Nucleus accumbens (tissue), 56 donors: ENCODE measurements at places on chromosomes 11 and 22.

GRCh38 chr11:44727373-44728287 is 868 bp downstream of the TSPAN18 start:
- DNase-seq = peak; percentile 75

DNA sequence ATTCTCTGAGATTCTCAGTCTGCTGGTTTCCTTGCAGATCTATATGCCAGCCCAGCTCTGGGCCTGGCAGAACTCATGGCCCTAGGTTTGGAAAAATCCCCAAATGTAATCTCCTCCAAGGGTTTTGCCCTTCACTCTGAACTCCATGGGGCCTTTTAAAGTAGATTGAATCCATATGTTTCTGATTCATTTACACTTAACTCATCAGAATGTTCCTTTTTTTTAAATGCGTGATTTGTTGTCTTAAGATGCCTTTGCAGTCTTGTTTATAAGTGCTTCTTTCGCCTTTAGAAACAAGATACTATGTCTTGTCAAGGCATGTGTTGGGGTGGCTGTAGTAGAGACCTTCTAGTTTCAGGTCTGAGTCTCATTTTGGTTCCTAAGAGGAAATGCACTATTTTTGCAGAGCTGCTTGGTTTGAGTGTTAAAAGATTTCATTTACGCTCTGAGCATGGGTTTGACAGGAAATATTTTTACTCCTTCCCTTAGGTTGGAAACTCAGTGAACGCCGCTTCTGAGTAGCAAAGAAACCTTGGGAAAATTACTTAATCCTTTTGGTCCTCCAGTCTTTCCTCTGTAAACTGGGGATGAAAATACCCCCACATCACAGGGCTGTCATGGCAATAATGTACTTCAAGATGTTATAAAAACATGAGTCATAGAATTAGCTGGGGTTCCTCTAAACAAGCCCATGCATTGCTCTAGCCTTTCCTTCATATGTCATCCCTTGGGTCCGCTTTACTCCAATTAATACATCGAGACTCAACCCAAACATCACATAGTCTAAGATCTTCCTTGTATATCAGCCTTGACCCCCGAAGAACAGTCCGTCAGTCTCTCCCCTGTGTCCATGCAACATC is 83.5 kb downstream of the SNX19 start:
- DNase-seq = no peak

DNA sequence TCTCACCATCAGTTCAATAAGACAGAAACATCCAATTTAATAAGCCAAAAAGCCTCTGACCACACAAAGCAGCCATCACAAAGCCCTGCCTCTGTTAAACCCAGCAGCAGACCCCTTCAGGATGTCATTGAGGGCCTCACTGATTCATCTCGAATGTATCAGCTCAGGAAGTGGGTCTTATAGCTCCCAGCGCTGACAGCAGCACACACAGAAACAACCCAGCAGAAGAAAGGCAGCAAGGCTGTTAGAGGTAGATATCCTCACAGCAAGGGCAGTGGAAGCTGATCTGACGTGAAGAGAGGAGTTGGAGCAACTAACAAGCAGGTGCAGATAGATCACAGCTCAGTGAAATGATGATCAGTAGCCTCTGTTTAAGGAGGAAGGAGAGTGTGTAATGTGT is 86.2 kb upstream of the NCAM1 start:
- no peak for DNase-seq

GRCh38 chr11:96481204-96481603 is 91.4 kb downstream of the JRKL start:
- DNase-seq = no peak

- DNase-seq = no peak
These were observed 628.5 kb upstream of the FAT3 start for GRCh38 chr11:91596111-91596510.

DNA sequence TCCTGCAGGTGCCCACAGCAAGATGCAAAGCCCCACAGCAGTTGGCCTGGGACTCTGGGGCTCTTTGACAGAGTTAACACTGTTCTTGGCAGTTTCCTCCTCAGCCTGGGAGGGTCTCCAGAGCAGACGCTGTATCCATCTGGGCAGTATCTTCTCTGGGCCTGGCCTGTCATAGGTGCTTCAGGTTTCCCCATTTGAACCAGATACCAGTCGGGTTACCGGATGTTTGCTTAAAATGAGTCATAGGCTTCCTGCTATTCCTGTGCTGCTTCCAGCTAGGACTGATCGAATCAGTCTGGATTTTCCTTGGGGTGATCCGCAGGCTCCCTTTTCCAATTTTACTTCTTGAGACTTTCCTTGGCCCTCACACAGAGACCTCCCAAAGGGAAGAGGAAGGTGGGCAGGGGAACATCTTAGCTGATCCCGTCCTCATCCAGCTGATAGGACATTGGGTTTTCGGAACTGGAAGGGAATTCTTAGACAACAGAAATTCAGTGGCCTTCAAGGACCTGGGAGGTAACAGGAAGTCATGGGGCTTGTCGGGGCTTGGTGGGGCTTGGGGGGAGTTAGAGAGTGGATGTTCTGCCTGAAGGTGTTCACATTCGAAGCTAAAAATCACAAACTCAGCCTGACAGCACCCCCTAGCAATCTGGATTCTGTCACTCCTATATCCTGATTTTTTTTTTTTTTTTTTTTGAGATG is 2.4 kb upstream of the RANGAP1 start:
- no peak for DNase-seq

DNA sequence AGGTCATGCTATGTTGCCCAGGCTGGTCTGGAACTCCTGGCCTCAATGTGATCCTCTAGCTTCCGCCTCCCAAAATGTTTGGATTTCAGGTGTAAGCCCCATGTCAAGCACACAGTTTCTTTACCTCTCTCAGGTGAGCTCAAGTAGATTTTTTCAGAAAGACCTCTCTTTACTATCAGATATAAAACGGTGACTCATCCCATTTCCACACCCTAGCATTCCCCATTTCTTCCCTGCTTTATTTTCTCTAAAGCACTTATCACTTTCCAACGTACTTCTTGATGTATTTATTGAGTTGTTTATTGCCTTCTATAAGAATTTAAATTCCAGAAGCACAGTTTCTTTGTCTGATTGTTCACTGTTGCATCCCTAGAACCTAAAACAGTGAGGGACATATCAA is 3.7 kb downstream of the TSG101 start:
- no peak for DNase-seq

DNA sequence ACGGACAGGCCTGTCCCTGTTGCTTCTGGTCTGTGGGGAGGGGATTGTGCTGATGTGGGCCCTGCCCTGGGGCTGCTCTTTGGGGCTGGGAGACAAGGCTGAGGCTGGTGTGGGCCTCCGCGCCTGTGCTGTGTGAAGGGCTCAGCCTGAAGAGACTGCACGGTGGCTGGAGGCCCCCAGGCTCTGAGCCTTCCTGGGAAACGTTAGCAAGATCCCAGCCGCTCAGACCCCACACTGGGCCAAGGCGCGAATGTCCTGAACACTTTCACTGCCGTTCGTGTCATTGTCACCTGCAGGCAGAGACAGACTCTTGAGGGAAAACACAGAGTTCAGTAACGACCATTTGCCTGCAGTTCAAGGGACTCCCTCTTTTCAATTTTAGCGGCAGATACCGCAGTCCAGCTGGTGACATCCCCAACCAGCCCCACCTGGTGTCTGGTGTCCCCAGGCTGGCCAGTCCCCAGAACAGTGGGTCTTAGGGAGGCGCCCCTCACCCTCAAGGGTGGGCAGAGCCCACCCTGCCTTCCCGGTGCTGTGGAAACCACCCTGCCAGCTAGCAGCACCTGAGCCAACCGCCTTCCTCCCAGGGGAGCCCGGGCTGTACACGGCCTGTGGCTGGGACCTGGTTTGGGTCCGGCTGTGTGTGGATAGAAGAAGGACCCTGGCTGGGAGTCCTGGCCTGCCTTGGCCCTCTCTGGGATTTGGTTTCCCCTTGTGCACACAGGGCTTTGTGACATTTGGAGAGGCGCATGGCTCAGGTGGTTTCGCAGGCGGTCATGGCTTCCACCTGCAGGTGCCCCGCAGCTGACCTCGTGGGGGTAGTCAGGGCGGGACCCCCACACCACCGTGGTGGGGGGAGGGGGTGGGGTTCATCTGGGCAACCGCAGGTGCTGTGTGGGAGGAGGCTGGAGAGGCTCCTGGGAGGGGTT is 5.7 kb downstream of the PANX2 start:
- no peak for DNase-seq

GRCh38 chr11:107594736-107595135 is 3.8 kb downstream of the ELMOD1 start:
- DNase-seq = no peak

- peak; percentile 34 for DNase-seq
These were observed 102.7 kb downstream of the BRD1 start for GRCh38 chr22:49724893-49725489.

DNA sequence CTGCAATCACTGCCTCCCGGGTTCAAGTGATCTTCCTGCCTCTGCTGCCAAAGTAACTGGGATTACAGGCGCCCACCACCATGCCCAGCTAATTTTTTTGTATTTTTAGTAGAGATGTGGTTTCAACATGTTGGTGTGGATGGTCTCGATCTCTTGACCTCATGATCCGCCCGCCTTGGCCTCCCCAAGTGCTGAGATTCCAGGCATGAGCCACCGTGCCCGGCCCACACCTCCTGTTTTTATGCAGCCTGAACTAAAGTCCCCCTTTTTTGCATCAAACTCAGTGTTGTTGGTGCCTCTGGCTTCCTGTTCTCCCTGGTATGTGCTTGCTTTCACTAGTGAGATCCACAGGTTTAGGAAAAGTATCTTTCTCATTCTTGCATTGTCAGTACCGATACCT is 4.2 kb downstream of the TBC1D22A start:
- no peak for DNase-seq
